HTR-8/SVneo (cell line): ENCODE measurements at places on chromosomes 6 and 20.
A peak's percentile ranks its signal among the peaks of the same experiment; 100 is the strongest.

DNA sequence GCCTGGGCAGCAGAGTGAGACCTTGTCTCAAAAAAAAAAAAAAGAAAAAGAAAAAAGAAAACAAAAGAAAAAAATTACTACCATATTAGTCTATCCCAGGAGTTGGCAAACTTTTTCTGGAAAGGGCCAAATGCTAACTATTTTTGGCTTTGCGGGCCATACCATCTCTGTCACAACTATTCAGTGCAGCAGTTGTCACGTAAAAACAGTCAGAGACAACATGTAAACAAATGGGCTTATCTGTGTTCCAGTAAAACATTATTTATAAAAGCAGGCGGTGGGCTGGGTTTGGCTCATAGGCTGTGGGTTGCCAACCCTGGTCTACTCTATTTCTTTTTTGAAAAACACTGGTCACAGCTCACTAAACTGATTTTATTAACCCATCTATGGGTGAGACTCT, 53.4 kb downstream of the EYA2 start:
- DNase-seq, result no peak

DNA sequence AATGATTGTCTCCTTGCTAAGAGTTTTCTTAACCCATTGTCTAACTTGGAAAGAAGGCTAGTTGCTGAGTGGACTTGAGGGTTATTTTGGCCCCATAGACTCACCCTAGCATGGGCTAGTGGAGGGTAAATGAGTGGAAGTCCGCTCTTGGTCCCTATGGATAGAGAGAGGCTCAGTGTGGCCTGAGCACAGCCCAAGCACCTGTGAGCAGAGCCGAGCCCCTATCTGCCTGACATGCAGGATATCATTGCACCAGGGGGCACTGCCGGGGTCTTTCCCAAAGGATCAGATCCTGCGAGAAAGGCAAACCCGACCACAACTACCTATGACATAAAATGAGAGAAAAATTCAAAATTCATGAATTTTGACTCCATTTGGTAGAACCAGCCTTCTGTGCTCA, 70.6 kb upstream of the GGTLC1 start:
- DNase-seq, result no peak

DNA sequence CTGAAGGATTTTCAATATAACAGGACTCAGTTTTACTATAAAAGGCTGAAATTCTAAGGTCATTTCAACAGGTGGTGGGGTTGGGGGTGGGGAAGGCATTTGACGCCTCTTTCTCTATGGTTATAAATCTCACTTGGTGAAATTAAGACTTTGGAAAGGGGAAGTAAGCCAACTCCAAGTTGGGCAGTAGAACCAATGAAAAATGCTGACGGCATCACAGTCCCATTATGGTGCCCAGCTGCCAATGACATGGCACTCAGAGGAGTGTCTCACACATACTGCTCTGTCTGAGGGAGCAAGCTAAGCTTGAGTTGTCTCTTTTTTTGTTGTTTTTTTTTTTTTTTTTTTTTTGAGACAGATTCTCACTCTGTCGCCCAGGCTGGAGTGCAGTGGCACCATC, 4.7 kb downstream of the SLC16A10 start:
- no peak for DNase-seq

GRCh38 chr20:21183722-21184121, 57.8 kb downstream of the KIZ start:
- DNase-seq, result peak; percentile 28

DNA sequence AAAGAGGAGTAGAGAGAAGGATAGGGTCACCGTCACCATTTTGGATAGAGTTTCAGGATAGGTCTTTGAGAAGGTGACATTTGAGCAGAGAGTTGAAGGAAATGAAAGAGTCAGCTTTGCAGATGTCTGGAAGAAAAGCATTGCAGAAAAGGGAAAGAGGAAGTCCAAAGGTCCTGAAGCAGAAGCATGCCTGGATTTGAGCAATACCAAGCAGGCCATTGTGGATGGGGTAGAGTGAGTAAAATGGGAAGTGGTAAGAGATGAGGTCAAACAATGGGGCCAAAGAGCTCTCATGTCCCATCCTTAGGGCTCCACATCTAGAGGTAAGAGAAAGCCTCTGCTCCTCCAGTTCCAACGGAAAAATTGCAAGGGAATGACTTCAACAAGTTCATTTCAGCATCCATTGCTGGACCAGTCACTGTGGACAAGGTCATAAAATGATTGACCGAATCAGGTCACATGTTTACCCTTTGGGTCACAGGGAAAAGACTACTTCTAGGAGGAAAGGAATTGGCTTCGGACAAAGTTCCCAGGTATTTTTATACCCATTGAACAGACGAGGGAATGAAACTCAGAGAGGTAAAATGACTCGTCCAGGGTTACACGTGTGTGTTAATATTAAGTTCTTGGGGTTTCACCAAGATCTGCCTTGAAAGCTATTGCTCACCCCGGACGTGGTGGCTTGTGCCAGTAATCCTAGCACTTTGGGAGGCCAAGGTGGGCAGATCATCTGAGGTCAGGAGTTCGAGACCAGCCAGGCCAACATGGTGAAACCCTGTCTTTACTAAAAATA, 6.6 kb upstream of the SAMHD1 start:
- no peak for DNase-seq

GRCh38 chr6:90271831-90272230, 24.8 kb downstream of the BACH2 start:
- DNase-seq, result no peak

GRCh38 chr20:40046703-40047102, 642.3 kb downstream of the MAFB start:
- no peak for DNase-seq

- no peak for DNase-seq
Observed at GRCh38 chr20:19381947-19382346, 169.5 kb downstream of the SLC24A3 start.

- DNase-seq, result no peak
Observed at GRCh38 chr6:19852927-19853326, 15.8 kb downstream of the ID4 start.

- no peak for DNase-seq
Observed at GRCh38 chr6:132490024-132490423, 22.9 kb downstream of the STX7 start.

DNA sequence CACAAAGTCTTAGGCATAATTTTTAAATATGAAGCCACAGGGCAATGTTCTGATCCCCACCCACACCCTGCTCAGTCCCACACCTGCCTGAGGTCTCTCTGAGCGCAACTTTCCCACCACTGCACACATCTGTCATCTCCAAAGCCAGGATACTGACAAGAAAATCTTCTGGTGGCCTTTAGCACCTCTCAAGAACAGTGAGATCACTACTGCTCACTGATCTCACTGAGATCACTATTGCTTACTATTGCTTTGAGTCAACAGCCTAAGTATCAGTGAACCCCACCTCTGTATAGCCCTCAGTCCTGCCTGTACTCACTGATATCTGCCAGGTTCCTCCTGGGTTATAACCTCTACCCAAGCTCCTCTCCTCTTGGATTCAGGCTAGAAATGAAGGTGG, 6.4 kb downstream of the TNFRSF21 start:
- DNase-seq, result no peak

- no peak for DNase-seq
Observed at GRCh38 chr6:112065426-112065986, 11.6 kb downstream of the CCN6 start.

- DNase-seq, result no peak
Observed at GRCh38 chr6:52136934-52137467, 49.2 kb upstream of the IL17A start.

DNA sequence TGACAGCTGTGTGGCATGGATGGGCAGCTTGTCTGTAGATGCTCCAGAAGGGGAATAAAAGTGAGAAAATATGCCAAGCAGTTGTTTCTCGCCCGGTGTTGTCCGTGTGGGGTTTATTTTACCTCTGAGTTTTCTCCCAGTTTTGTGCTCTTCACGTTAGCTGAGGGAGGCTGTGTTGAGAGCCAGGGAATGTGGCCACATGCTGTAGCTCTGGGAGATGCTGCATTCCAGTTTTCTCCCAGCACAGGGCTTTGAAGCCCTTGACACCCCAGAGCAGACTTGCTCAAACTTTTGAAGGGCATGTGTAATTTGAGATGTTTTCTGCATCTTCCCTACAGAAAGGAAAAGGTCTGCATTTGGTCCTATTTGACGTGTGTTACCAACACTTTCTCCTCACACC, 67.7 kb downstream of the RREB1 start:
- DNase-seq, result no peak

GRCh38 chr6:159582736-159583135, 110.3 kb downstream of the SOD2 start:
- no peak for DNase-seq

GRCh38 chr6:121594053-121594452, 158.6 kb downstream of the GJA1 start:
- DNase-seq, result no peak

DNA sequence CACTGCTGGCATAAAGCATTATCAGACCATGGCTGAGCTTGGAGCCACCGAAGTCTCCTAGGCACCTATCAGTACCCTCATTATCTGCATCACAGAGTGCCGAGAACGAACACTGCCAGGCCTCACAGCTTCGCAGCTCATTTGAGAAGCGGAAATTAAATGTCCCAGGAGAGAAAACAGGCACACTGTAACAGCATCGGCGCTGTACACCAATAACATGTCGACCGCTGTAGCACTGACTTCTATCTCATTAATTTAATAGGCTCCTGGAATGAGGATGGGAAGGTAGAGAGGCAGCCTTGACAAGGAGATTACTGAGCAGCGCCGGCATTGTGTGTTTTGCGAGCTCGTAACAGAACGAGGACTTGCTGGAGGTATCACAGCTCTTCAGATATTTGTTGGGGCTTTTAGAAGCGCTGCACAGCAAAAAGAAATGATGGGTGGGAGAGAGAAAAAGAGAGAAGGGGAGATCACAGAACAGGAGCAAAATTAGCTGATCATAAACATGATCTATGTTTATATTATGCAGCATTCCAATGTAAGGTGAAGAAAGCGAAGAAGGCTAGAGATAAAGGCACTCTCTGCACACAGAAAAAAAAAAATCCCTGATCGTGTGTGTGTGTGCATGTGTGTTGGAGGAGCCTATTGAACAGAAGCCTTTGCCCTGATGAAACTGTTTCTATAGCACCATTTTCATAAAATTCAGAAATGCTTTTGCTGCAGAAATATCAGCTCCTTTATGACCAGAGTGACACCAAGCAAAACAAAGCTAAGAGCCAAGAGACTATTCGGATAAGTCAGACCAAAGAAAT, 29.2 kb downstream of the ID4 start:
- DNase-seq, result no peak

DNA sequence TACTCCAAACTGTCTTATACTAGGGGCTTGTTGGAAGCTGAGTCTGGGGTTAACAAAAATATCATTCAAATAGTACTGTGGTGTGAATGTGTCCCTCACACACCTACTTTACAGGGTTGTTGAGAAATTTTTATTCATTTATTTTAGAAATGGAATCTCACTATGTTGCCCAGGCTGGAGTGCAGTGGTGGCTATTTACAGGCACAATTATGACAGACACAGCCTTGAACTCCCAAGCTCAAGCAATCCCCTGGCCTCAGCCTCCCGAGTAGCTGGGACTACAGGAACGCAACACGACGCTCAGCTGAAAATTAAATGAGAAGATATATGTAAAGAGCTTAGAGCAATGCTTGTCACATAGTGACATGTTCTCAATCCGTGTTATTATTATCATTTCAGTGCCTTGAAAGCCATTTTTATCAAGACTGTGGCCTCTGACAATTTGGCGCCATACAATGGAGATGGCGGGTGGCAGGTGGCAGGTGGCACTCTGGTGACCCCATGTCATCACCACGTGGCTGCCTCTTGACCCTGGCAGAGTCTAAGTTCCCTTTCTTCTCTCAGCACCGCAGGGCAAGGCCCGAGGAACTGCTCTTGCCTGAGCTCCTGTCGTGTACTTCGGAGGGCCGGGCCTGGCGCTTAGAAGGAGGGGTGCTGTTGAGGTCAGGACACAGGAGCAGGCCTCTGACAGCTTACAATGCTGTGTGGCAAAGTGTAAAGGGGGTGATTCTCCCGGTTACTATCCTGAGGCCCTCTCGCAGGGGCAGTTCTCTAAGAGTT, 64.5 kb downstream of the STX11 start:
- no peak for DNase-seq

DNA sequence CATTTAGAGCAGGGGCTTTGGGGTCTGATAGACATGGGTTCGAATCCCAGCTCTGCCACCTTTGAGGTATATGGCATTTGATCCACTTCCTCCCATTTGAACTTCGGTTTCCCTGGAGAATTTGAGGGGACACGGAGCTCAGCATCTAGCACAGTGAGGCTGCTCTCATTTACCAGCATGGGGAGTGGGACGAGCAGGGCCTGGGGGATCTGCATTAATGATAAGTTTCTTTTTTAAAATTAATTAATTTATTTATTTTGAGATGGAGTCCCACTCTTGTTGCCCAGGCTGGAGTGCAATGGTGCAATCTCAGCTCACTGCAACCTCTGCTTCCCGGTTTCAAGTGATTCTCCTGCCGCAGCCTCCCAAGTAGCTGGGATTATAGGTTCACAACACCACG, 52.6 kb downstream of the VSTM2L start:
- no peak for DNase-seq

GRCh38 chr20:1693427-1693826, 35.8 kb upstream of the SIRPG start:
- DNase-seq, result no peak

- DNase-seq, result peak; percentile 68
Observed at GRCh38 chr6:90284236-90285041, 12.2 kb downstream of the BACH2 start.

DNA sequence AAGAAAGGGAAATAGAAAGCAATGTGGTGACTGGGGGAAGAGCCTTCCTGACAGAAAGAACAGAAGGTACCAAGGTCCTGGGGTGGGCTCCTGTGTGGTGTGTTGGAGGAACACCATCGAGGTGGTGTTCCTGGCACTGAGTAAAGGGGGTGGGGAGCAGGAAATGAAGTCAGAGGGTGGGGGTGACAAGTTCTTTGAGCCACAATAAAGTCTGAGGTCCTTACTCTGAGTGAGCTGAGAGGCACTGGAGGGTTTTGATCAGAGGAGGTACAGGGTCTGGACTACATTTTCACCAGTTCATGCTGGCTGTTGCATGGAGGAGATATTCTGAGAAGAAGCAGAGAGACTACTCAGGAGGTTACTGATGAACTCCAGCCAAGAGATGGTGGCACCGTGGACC, 198.2 kb downstream of the GMPR start:
- DNase-seq, result no peak

- no peak for DNase-seq
Observed at GRCh38 chr6:91240878-91241603, 654.2 kb upstream of the MAP3K7 start.

GRCh38 chr6:50815436-50816114, 3.1 kb upstream of the TFAP2B start:
- no peak for DNase-seq
